ENCODE measurements at places on chromosomes 7 and 10. TPM values are rescaled to one million over a fixed set of nuclear protein-coding genes. Genes with fewer than 3 reads are reported as not detected.

Gene KLF14
- not detected for total RNA-seq

Gene SAMD9L
- total RNA-seq, result 62.4 TPM

Gene LRCH4
- 296 TPM for total RNA-seq

Gene APBB1IP
- total RNA-seq, result 100 TPM

Gene ICA1
- total RNA-seq, result 1.9 TPM

Gene FAM25A
- not detected for total RNA-seq

Gene ADARB2
- 0.27 TPM for total RNA-seq

Gene C10orf143
- total RNA-seq, result 8.2 TPM

Gene PLAU
- total RNA-seq, result 0.32 TPM

Gene TBXAS1
- total RNA-seq, result 88.7 TPM

Gene SGMS1
- 30.4 TPM for total RNA-seq

- DNase-seq, result no peak
- no peak overlapping the region for H3K27ac ChIP-seq
- H3K36me3 ChIP-seq, result no peaks in the 10 kb centered on the region
- H3K4me3 ChIP-seq, result no peak overlapping the region
Measured at GRCh38 chr10:78357141-78358063, 323.7 kb downstream of the RPS24 start.

GRCh38 chr7:157528785-157529341 is 192.1 kb downstream of the DNAJB6 start:
- H3K4me1 ChIP-seq, result no peaks in the 10 kb centered on the region
- no peaks in the 10 kb centered on the region for H3K27me3 ChIP-seq
- H3K4me3 ChIP-seq, result no peak overlapping the region
- DNase-seq, result no peak
- no peak overlapping the region for H3K27ac ChIP-seq

DNA sequence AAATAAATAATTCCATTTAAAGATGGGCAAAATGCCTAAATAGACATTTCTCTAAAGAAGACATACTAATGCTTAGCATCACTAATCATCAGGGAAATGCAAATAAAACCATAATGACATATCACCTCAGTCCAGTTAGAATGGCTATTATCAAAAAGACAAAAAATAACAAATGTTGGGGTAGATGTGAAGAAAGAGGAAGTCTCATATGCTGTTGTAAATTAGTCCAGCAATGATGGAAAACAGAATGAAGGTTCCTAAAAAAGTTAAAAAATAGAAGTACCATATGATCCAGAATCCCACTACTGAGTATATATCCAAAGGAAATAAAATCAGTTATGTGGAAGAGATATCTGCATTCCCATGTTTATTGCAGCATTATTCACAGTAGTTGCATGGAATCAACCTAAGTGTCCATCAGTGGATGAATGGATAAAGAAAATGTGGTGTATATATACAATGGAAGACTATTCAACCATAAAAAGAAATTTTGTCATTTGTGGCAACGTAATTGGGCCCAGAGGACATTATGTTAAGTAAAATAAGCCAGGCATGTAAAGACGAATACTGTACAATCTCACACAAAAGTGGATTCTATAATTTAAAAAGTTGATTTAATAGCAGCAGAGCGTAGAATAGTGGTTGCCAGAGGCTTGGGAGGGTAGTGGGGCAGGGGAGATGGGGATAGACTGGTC is 52.0 kb downstream of the TCAF1 start:
- H3K4me3 ChIP-seq, result no peak overlapping the region
- H3K4me1 ChIP-seq, result no peaks in the 10 kb centered on the region
- DNase-seq, result no peak
- H3K27ac ChIP-seq, result no peak overlapping the region

GRCh38 chr7:135239263-135239662 is 5.6 kb downstream of the STRA8 start:
- no peak overlapping the region for H3K27ac ChIP-seq
- no peaks in the 10 kb centered on the region for H3K27me3 ChIP-seq
- no peak for DNase-seq

DNA sequence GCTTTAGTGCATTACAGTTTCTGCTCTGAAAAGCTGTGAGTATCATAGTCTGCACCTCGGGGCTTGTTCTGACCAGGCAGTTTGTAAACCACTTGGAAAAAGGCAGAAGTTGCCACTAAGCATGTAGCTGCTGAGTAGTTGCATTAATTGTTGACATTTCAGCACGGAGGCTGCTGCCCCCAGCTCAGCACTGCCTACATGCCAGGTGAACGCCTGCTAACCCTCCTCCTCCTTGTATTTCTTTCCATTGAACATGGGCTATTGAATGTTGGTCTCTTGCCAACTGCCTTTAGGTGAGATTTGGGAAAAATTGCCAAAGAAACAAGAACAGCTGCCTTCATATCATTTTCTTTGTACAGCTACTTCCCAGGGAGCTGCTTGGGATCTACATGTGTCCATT is 164.2 kb downstream of the RAPGEF5 start:
- no peak for DNase-seq
- no peaks in the 10 kb centered on the region for H3K4me1 ChIP-seq
- H3K27ac ChIP-seq, result no peak overlapping the region
- H3K36me3 ChIP-seq, result no peaks in the 10 kb centered on the region

GRCh38 chr7:69617364-69617763 is 19.1 kb downstream of the AUTS2 start:
- no peaks in the 10 kb centered on the region for H3K27me3 ChIP-seq
- no peak overlapping the region for H3K4me3 ChIP-seq
- no peaks in the 10 kb centered on the region for H3K4me1 ChIP-seq
- no peaks in the 10 kb centered on the region for H3K36me3 ChIP-seq
- no peak overlapping the region for H3K27ac ChIP-seq

GRCh38 chr10:73810358-73810734 is 1.1 kb downstream of the NDST2 start:
- peaks cover 43% of the 10 kb centered on the region for H3K36me3 ChIP-seq
- peak overlapping the region; percentile 53 for H3K27ac ChIP-seq
- DNase-seq, result no peak
- H3K4me1 ChIP-seq, result peaks cover 31% of the 10 kb centered on the region
- peak overlapping the region; percentile 57 for H3K4me3 ChIP-seq

DNA sequence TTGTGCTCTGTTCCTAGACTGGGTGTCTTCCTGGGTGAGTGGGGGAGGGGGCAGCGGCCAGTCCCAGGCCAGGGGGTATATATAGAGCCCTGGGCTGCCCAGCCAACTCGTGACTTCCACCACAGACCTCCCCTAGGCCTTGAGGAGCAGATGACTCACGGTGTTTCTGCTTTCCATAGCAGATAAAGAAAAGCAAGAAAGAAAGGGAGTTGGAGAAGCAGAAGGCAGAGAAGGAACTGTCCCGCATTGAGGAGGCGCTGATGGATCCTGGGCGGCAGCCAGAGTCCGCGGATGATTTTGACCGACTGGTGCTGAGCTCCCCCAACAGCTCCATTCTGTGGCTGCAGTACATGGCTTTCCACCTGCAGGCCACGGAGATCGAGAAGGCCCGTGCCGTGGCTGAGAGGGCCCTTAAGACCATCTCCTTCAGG is 10.1 kb downstream of the CALHM2 start:
- no peak overlapping the region for H3K27ac ChIP-seq
- H3K4me3 ChIP-seq, result no peak overlapping the region
- peaks cover 89% of the 10 kb centered on the region for H3K36me3 ChIP-seq

DNA sequence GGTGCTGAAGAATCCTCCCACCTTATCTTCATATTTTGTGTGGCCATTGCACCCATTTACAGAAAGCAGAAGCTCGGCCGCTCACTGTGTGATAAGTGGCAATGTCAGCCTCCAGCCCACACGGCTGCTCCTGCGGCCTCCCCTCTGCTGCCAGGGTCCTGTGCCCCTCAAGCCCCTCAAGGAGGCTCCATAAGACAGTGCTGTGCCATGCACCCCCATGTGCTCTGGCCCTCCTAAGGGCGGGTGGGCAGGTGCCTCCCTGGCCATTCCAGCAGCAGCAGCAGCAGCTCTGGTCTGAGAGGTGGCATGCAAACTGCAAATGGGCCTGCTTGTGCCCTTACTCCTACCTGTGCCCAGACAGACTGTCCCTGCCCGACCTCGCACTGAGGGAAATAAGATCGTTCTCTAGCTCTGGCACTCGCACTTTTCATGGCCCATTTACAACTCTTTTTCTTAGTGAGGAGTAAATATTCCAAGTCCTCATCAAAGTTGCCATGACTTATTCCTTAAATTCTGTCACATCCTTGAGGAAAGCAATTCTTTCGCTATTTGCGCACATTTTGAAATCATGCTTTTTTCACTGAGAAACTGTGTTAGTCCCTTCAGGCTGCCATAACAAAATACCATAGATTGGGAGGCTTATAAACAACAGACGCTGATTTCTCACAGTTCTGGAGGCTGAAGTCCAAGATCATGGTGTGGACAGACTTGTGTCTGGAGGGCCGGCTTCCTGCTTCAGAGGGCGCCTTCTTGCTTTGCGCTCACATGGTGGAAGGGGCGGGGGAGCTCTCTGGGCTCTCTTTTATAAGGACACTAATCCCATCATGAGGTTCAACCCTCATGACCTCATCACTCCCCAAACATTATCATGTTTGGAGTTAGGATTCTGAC is 187.8 kb downstream of the COBL start:
- no peaks in the 10 kb centered on the region for H3K36me3 ChIP-seq
- H3K27me3 ChIP-seq, result no peaks in the 10 kb centered on the region
- no peak overlapping the region for H3K27ac ChIP-seq

GRCh38 chr10:18599392-18599791 is 52.0 kb downstream of the NSUN6 start:
- H3K4me1 ChIP-seq, result no peaks in the 10 kb centered on the region
- peaks cover 10% of the 10 kb centered on the region for H3K36me3 ChIP-seq
- no peak overlapping the region for H3K4me3 ChIP-seq
- no peak overlapping the region for H3K27ac ChIP-seq

DNA sequence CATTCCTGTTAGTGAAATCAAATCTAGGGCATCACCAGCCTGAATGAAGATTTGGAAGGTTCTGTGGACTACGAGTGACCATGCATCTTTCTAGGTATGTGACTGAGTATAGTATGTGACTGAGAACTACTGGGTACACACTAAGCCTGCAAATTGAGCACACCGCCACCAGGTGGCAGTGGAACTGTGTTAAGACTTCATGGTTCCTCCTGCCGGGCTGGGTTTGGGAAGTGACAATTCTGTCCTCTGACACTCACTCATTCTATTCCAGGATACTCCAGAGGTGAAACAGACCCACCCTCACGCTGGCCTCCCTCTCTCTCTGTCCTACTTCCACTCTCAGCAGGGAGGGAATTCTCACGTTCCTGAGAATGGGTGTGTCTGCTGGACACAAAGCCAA is 84.0 kb upstream of the TMEM248 start:
- no peak overlapping the region for H3K27ac ChIP-seq
- no peak overlapping the region for H3K4me3 ChIP-seq
- no peak for DNase-seq
- H3K27me3 ChIP-seq, result no peaks in the 10 kb centered on the region
- no peaks in the 10 kb centered on the region for H3K36me3 ChIP-seq

DNA sequence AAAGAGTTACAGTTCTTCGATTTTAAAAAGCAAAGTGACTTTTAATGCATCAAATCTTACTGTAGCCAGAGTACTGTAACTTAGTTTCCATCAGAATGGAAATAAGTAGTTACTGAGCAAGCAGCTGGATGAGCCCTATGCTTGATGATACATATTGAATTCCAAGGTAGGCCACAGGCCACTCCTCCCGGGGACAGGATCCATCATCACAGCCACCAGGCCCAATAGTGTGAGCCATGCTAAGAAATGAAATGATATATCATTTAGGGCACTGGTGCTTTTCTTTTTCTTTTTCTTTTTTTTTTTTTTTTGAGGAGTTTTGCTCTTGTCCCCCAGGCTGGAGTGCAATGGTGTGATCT is 42.9 kb upstream of the TOMM7 start:
- DNase-seq, result no peak
- H3K27me3 ChIP-seq, result no peaks in the 10 kb centered on the region
- H3K4me1 ChIP-seq, result no peaks in the 10 kb centered on the region

DNA sequence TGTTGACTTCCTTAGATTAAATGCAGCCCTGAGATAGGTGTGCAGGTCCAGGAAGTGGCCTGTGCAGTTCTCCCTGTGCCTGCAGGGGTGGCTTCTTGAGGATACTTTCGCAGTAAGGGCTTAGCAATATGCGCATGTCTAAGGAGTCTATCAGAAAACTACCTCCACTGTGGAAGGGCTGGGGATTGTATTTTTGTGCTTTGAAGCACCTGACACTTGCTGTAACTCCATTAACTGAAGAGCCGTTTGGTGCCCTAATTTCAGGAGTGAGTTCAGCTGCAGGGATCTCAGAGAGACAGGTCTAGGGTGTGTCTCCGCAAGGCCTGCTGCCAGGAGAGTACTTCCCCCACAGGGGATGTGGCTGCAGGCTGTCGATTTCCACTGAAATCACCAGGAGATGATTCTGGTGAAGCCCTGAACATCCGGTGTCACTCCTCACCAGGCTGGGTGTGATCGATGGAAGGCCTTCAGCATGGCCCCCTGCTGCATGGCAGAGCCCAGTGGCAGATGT is 35.5 kb downstream of the IKZF1 start:
- no peak overlapping the region for H3K4me3 ChIP-seq
- peaks cover 79% of the 10 kb centered on the region for H3K4me1 ChIP-seq
- peaks cover 11% of the 10 kb centered on the region for H3K36me3 ChIP-seq
- DNase-seq, result peak; percentile 83
- H3K27me3 ChIP-seq, result no peaks in the 10 kb centered on the region

- no peak overlapping the region for H3K27ac ChIP-seq
- no peak for DNase-seq
- no peak overlapping the region for H3K4me3 ChIP-seq
- no peaks in the 10 kb centered on the region for H3K27me3 ChIP-seq
Measured at GRCh38 chr10:114665406-114665805, 7.3 kb upstream of the ABLIM1 start.

- no peak overlapping the region for H3K4me3 ChIP-seq
- no peak overlapping the region for H3K27ac ChIP-seq
- peaks cover 7% of the 10 kb centered on the region for H3K27me3 ChIP-seq
- no peak for DNase-seq
Measured at GRCh38 chr7:3370068-3370830, 69.2 kb downstream of the SDK1 start.

GRCh38 chr10:76711222-76711997 is 926.2 kb downstream of the KCNMA1 start:
- no peak overlapping the region for H3K4me3 ChIP-seq
- no peak for DNase-seq
- H3K27ac ChIP-seq, result no peak overlapping the region

- H3K4me1 ChIP-seq, result no peaks in the 10 kb centered on the region
- no peak overlapping the region for H3K27ac ChIP-seq
- no peak for DNase-seq
- no peaks in the 10 kb centered on the region for H3K27me3 ChIP-seq
Measured at GRCh38 chr10:114485696-114486400, 81.5 kb upstream of the AFAP1L2 start.

- H3K27me3 ChIP-seq, result no peaks in the 10 kb centered on the region
- peaks cover 89% of the 10 kb centered on the region for H3K36me3 ChIP-seq
- no peaks in the 10 kb centered on the region for H3K4me1 ChIP-seq
- no peak for DNase-seq
- no peak overlapping the region for H3K27ac ChIP-seq
Measured at GRCh38 chr10:80158598-80159127, 26.1 kb downstream of the PLAC9 start.

DNA sequence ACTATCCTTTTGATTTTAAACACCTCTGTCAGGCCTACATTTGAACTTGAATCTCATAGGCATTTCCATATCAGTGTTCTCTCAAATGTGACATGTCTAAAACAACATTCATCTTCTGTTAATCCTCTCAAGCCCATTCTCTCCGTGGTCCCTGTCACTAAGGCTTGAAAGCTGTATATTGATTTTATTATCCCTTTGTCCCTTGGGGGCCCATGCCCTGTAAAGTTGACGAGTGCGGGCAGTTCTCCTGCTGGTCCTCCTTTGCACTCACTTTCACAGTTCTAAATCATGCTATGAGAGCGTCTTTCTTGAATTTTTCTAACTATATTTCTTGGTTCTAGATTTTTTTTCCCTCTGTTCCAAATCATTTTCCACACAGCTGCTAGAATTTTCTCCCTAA is 27.3 kb downstream of the GALNT11 start:
- DNase-seq, result no peak
- no peaks in the 10 kb centered on the region for H3K4me1 ChIP-seq
- H3K27ac ChIP-seq, result no peak overlapping the region
- no peaks in the 10 kb centered on the region for H3K27me3 ChIP-seq
- H3K4me3 ChIP-seq, result no peak overlapping the region
- no peaks in the 10 kb centered on the region for H3K36me3 ChIP-seq
